Daoy (cell line): ENCODE measurements at places on chromosomes 3 and 15.
A peak's percentile ranks its signal among the peaks of the same experiment; 100 is the strongest.

GRCh38 chr15:80758130-80758745, 20.9 kb upstream of the CEMIP start:
- DNase-seq: no peak

GRCh38 chr15:36831125-36831903, 251.9 kb downstream of the CDIN1 start:
- DNase-seq: peak; percentile 10

GRCh38 chr15:93080451-93080850, 8.6 kb downstream of the RGMA start:
- DNase-seq: no peak

DNA sequence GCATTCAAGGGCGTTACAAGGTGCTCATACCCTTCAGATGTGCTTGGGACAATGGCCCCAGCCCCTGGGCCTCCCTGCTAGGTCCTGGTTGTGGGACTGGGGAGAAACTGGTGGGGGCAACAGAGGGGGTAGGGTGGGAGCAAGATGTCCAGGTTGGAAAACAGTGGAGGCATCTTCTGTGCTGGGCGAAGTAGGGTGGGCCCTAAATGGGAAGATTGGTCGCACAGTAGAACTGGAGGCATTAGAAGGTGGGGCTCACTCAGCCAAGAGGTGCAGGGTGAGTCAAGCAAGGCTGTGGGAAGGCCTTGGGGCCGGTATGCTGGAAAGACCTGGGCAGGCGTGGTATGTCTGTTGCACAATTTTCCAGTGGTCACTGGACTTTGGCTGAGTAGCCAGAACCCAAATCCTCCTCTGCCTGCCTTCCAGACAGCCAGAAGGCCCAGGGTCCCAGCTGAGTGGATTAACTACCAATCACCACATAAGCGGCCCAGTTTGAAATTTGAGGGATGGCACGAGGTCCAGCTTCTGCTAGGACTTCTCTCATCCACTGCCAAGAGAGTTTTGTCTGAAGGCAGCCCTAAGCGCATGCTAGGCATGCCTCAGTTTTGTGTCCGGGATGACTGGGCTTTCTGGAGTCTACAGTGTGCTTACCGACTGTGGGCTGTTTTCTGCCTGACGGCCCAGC, 74.5 kb downstream of the LSM3 start:
- DNase-seq: no peak

- DNase-seq: no peak
Observed at GRCh38 chr3:89679686-89680085, 572.3 kb downstream of the EPHA3 start.

DNA sequence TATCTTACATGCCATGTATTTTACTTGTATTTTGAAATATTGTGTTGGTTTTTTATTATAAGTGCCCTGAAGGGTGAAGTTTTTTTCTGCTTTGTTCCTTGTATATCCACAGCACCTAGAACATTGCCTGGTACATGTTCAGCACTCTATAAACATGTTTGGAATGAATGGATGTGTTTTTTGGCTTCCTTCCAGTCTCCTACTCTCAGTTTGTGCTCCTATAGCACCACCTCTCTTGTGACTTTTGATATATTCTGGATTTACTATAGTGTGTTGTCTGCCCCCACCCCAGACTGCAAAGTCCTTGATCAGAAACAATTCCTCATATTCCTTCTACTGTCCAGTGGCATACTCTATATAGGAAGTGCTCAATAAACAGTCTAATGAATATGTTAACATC, 60.6 kb downstream of the PLCL2 start:
- peak; percentile 11 for DNase-seq

GRCh38 chr3:113441051-113441770, at the start of gene CFAP44:
Gene CFAP44 (minus strand): TSS chr3:113441493. CDS start chr3:113433664, 7,829 bp downstream.
- DNase-seq: no peak

DNA sequence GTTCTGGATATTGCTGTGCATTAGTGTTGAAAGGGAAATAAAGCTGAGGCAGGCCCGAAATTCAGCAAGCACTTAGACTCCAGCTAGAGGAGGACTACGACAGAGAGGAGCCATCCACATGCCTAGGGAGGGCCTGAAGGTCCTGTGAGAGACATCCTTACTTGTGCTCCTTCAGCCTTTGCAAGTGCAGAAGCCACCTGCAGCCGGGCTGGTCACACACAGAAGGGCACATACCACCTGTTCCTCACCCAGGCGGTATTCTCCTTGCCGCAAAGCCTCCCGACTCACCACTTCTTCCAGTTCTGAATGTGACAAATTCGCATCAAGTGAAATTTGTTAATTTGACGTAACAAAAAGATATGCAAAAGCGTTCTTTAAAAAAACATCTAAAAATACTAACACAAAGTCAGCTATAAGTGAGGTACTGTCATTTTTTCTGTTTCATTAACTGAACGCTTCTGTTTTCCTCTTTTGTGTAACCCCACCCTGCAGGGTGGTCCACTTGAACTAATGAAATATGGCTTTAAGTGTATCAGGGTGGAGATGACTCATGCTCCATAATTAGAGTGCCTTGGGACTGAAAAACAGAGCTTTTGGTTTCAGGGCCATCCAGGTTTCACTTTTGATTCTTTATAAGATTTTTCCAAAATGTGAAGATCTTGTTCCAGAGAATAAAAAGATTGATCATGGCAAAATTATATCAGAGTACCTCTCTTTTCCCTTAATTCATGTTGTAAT, 467.9 kb upstream of the ATP11B start:
- DNase-seq: peak; percentile 75

DNA sequence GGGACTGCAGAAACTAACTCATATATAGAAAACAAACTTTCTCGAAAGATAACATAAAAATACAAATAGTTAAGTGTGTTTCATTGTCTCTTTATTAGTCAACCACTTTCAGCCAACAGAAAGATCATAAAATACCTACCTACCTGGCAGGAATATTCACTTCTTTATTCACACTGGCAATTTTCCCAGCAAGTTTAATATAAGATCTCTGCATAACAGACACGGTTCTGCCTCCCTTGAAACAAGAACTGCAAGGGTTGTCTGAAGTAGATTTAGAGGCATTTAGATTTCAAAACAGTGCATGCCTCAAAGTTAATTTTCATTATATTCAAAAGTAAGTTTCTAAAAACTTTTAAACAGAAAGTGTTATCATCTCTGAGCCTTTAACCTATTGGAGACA, 7.1 kb downstream of the NPTN start:
- no peak for DNase-seq

DNA sequence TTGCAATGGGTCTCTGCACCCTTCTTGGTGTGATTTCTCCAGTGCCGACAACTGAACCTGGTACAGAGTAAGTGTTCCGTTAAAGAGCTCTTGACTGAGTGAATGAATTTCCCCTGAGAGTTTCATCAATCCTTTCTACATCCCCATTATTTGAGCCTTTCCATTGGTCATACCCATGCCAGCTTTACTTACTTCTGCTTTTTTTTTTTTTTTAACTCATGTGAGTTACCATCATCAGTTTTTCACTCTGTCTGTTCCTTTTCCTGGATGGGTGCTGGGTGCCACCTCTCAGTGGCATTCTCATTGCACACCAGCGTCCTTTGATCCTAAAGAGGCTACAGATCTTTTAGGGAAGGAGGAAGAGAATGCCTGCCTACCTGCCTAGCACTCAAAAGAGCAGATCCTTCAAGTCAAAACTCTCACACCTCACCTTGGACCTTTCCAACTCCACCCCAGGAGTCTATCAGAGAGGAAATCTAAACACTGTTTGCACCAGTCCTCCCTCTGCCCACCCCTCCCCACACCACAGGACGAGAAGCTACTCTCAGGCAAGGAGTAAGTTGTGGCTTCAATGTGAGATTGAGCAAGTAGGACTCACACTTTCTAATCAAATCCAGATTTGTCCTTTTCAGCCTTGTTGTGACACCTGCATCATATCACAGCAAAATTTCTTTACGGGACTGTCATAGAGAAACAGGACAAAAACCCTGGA, 13.1 kb upstream of the USP3 start:
- DNase-seq: no peak

DNA sequence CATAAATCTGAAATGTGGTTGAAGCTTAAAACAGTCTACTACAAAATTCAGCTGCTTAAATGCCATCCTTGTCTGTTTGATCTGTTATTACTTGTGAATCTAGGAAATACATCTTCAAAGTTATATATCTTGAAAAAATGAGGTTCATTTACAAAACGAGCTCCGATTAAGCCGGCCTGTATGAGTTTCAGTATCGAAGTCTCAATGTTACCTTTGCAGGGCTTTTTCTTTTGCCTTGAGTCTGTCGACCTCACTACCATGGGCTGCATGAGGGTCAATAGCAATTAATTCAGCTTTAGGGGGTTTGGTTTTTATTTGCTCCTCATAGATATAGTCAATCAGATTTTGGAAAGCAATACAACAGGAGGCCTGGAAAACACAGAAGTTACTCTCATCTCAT, 23.2 kb downstream of the ERICH6 start:
- no peak for DNase-seq

GRCh38 chr3:5002871-5003247, 23.6 kb downstream of the BHLHE40 start:
- no peak for DNase-seq

GRCh38 chr3:49428752-49429080, 408 bp downstream of the NICN1 start:
- no peak for DNase-seq

DNA sequence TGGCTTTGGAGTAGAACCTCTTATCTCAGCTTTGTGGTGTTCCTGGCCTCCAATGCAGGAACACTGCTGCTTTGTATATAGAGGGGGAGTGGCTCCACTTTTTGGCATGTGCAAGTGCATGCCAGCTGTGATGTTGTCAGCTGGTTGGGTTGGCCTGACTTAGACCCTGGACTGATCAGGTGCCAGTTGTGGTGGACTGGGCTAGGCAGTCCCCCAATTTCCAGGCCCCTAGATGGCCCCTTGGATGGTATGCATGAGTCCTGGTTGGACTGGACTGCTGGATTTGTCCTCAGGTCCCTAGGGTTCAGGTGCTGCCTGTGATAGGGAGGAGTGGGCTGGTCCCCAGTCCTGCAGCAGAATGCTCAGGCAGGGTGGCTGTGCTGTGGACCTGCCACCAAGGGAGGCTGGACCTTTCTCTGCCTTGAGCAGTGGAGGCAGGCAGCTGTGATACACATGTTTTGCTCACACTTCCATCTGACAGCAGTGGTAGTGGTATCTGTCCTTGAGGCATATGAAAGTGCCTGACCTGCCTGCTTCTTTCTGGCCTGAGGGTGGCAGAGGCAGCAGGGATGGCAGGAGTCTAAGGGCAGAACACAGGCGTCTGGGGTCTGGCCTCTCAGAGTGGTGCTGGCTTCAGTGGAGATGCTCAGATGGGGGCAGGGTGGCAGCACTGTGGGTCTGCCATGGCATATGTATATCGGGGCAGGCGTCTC, 74.8 kb downstream of the STXBP5L start:
- DNase-seq: no peak

DNA sequence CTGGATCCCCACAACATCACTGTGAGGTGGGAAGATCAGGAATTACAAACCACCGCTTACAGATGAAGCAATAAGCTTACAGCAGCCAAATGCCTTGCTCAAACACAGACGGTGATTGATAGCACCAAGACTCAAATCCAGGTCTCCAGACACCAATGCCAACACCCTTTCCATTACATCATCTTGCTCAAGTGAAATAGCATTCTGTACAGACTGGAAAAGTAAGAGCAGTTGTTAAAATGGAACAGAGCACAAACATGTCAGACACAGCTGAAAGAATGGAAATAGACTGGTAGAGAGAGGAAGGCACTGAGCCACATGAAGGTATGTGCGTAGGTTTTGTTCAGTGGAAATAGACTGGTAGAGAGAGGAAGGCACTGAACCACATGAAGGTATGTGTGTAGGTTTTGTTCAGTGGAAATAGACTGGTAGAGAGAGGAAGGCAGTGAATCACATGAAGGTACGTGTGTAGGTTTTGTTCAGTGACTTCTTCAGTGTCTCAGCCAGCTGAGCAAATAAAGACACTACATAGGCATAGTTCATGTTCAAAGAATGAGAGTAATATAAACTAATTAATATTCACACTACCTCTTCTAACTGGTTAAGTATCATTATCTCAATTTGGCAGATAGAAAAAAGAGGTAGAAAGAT, 15.6 kb downstream of the CLDN1 start:
- DNase-seq: no peak

- no peak for DNase-seq
Observed at GRCh38 chr3:46930945-46931403, 45.6 kb downstream of the CCDC12 start.

GRCh38 chr3:65439641-65440284, 599.0 kb downstream of the MAGI1 start:
- peak; percentile 24 for DNase-seq

DNA sequence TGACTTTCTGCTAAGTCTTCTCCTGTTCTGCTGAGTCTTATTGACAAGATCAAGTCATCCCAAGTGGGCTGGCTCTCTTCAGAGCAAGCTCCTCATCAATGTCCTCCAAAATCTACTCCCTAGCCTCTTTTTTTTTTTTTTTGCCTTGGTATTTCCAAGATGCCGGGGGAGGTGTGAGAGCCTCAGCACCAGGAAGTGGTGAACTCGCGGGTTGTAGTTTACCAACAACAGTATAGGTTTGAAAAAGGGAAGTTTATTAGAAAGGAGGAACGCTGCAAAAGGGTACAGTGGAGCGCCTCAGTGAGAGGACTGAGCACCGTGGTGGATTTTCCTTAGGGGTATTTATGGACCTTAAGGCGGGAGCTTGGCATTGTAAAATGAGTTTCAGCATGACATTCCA, 94.3 kb upstream of the SGO1 start:
- DNase-seq: no peak

DNA sequence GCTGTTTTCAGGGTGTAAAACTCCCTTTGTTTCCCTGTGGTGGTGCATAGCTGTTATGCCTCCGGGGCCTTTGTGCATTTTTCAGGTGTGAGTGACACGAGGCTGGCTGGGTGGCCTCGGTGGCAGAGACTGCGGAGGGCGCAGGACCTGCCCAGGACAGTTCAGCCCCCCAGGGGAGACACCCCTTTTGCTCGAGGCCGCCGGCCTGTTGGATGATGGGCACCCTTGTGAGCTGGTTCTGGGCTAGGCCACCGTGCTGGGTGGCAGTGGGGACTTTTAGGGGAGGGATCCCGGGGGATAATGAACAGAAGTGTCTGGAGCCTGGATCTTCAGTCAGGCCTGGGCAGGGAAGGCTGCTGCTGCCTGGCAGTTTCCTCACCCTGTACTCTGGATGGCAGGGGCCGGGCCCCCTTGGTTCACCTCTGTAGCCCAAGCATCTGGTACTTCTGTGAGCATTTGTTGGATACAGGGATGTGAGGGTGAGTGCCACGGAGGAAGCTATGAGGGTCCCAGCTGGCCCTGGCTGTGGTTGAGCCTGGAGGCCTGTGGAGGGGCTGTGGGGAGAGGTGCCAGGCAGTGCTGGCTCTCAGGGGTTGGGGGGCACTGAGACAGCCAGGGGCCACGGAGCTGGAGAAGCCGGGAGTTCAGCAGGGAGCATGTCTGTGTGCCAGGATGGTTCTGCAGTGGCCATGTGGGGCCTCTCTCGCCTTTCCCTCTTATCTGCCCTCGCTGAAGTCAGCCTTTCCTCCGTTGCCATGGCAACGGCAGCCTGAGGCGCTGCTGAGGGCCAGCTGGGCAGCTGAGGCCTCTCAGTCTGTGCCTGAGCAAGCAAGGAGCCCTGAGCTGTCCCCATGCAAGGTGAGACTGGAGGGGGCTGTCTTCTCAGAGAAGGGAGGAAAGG, 49.0 kb downstream of the KY start:
- peak; percentile 74 for DNase-seq

GRCh38 chr15:55468321-55468720, 39.7 kb downstream of the DNAAF4 start:
- no peak for DNase-seq

GRCh38 chr3:61858054-61858453, 296.7 kb downstream of the PTPRG start:
- no peak for DNase-seq
